ENCODE measurements at places on chromosomes 13 and 19. TPM values are rescaled to one million over a fixed set of nuclear protein-coding genes. Genes with fewer than 3 reads are reported as not detected.

GRCh38 chr19:3803114-3803888 lies 17.1 kb upstream of the MATK start:
- no peak for ATAC-seq

Gene GPC6
- total RNA-seq, result 15.7 TPM

- no peak for ATAC-seq
These were observed 178.3 kb upstream of the RFC3 start for GRCh38 chr13:33639626-33640080.

GRCh38 chr19:5632657-5633056 lies 9.8 kb downstream of the SAFB start:
- ATAC-seq, result no peak

Gene NLRP11
- total RNA-seq, result not detected

DNA sequence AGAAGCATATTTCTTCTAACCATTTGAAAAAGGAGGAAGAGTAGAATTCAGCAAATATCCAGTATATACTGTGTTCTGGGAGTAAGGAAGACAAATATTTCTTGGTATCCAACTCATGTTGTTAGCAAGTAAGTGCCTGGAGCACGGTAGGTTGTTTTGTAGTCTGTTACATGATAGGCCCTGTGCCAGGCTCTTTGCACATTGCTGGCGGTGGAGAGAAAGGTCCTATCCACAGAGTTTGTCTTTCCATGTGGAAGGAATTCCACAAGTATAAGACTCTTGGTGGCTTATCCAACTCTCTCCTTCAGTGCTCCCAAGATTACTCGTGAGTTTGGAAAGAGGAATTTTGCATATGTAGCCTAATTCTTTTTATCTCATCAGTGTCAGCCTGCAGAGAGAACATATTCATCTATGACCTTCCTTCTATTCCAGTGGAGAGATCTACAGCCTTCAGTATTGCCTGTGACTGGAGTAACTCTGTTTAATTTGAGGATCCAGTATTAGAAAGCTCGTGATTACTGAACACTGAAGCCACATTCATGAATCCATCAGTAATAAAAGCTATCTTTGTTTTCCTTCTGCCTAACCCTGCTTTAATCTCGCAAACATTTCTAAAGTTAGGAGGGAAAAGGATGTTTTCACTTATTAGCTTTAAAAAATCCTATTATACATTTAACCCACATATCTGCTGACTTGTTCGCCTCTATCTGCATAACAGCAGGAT lies 183.9 kb upstream of the CSNK1A1L start:
- no peak for ATAC-seq

- no peak for ATAC-seq
These were observed 3.4 kb downstream of the PVR start for GRCh38 chr19:44647144-44647543.

- no peak for ATAC-seq
These were observed 785.6 kb upstream of the KLHL1 start for GRCh38 chr13:70893832-70894231.

GRCh38 chr19:43305642-43306041 lies 36.3 kb upstream of the PSG9 start:
- no peak for ATAC-seq

- ATAC-seq, result no peak
These were observed 36.4 kb downstream of the RNF6 start for GRCh38 chr13:26185720-26186117.

GRCh38 chr19:39171479-39172465 lies 25.0 kb upstream of the NCCRP1 start:
- no peak for ATAC-seq

- no peak for ATAC-seq
These were observed 2.5 kb downstream of the RPS9 start for GRCh38 chr19:54203151-54203611.

DNA sequence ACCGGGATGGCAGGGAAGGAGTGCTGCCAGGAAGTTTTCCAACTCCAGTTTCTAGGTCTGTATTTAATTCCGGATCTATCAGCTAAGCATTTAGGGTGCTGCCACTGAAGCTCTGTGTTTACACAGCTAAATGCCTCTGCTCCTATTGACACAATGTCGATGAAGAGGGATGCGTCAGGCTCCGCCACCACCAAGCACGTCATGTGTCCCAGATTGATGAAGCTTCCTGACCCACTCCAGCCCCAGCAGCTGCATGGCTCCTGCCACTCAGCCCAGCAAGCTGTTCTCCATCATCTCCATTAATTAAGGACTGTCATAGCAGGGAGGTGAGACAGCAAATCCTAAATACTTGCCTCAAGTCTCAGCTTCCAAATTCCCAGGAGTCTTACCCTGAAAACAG lies 435.2 kb upstream of the ZNF507 start:
- peak; percentile 74 for ATAC-seq

Gene ZNF497
- 0.85 TPM for total RNA-seq

Gene B3GLCT
- 4.8 TPM for total RNA-seq

DNA sequence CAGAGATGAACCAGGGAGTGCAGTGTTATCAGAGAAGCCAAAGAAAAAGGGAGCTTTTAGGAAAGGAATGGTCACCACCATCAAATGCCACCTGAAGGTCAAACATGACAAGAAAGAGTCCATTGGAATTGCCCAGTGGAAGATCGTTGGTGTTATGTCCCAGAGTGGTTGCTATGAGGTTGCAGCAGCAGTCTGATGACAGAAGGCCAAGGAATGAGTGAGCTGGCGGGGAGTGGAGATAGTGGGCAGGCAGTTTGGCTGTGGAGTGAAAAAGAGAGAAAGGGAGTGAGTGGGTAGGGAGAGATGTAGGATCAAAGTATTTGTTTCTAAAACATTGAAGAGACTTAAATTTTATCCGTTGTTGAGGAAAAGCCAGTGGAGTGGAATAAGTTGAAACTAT lies 117.4 kb upstream of the WASF3 start:
- no peak for ATAC-seq

- ATAC-seq, result no peak
These were observed 130.3 kb upstream of the LSM14A start for GRCh38 chr19:34041925-34042521.

Gene KLF2
- total RNA-seq, result 0.16 TPM

- no peak for ATAC-seq
These were observed 1618.7 kb downstream of the OLFM4 start for GRCh38 chr13:54647275-54647674.

- no peak for ATAC-seq
These were observed 456.3 kb downstream of the IRS2 start for GRCh38 chr13:109330123-109330522.

DNA sequence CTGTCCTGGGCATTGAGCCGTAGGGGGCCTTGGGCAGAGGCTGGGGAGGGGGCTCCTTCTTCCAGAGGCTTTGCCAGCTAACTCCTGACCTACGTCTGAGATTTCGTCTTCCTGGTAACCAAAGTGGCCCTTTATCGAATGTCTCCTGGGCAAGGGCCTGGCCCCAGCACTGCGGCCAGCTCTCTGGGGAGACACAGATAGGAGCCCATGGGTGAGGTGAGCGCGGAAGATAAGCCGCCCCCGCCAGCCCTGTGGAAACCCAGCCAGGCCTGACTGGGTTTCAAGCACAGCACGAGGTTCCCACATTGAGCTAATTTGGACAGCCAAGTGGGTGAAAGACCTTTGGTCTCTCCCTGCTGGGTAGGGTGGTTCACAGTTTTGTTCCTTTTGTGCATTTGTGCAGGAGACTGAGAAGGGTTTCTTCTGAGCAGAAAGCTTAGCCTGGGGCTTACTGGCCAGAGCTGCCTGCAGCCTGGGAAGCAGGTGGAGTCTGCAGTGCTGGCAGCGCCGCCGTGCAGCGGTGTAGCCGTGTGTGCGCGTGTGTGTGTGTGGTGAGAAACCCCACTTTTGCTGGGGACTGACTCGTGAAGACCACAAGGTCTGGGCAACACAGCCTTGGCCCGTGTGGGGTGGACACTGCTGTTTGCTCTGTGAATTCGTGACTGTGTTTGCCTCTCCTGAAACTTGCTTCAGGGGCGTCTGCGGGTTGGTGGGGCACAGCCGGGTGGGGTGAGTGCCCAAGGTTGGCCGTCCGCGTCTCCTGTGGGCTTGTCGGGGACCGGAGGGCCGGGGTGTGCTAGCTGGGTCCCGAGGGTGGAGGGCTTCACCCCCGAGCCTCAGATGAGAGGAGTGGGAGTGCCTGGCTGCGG lies 2.5 kb downstream of the BSG start:
- ATAC-seq, result peak; percentile 44

- peak; percentile 69 for ATAC-seq
These were observed 7.6 kb downstream of the GPR32 start for GRCh38 chr19:50777830-50778303.

Gene TNNT1
- total RNA-seq, result 11.6 TPM

GRCh38 chr13:41707194-41707821 lies 250.0 kb downstream of the RGCC start:
- no peak for ATAC-seq

Gene KRTDAP
- not detected for total RNA-seq

Gene TM9SF2
- total RNA-seq, result 85.9 TPM

- ATAC-seq, result no peak
These were observed 715.8 kb downstream of the UQCRFS1 start for GRCh38 chr19:28497137-28497536.

DNA sequence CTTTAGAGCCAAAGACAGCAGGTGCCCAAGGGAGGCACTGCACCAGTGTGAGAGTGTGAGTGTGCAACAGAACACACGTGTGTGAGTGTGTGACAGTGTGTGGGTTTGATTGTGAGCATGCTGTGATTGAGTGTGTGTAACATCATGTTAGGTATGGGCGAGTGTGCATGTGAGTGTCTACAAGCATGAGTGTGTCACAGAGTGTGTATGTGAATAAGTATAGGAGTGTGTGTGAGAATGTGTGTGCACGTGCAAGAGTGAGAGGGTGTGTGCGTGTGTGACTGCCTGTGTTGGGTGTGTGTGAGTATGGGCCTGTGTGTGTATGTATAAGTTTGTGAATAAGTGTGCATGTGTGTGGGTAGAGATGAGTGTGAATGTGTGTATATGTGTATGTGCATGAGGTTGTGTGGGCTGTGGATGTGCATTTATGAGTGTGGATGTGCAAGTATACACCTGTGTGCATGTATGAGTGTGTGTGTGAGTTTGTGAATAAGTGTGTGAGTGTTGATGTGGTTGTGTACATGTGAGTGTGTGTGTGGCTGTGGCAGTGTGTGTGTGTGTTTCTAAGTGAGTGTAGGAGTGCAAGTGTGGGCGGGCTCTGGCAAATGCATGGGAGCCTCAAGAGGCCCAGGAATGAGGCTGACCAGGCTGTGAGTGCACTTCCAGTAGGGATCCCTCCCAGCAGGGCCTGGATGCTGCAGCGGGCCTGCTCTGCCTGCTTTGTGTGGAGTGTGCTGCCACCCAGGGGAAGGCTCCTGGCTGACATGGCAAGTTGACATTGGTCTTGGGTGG lies 198.4 kb downstream of the COL4A1 start:
- ATAC-seq, result peak; percentile 99

Gene CNFN
- not detected for total RNA-seq

GRCh38 chr13:22014469-22014868 lies 343.6 kb downstream of the FGF9 start:
- ATAC-seq, result no peak

DNA sequence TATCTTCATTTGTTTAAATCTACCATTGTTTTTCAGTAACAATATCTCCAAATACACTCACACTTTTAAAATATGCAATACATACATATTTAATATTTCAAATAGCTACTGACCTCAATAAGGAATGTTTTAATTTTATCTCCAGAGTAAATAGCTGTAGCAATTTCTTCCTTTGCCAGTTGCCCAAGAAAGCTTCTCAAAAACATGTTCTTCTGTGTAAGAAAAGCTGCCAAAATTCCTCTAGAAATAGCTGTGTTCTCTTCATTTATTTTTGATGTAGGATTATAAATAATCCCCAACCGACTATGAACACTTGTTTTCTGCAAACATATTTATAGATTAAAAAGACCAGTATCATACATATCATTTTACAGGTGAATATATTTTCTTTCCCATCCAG lies 150.5 kb downstream of the UGGT2 start:
- ATAC-seq, result no peak

DNA sequence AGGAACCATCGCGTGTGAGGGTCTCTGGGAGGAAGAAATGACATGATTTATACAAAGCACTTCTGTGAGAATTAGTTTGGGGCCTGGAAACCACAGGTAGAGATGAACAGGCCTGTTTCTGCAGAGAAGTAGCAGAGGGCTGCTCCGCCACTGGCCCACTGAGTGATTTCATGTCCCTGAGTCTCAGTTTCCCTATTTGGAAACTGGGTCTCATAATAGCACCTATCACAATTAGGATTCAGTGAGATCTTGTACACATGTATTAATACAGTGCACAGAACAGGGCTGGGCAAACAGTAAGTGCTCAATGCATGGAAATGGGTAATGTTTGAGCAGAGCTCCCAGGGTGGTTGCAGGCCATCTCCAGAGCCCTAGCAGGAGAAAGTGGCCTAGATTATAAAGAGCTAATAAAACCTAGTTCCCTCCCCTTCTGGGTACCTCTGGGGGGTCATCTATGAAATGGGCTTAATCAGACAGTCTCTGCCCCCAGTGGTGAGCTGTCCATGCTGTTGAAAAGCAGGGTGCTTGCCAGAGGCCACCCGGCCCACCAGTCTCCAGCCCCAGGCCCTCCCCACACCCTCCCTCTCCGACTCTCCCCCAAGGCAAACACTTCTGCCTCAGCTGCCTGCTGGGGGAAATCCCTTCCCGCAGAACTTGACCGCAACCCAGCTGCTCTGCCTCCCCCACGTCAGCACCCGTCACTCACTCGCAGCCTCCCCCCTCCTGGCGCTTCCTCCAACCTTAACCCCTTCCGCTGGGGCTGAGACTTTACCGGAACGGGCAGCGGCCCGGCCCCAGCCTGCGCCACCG lies 4.5 kb downstream of the BCL3 start:
- peak; percentile 32 for ATAC-seq

DNA sequence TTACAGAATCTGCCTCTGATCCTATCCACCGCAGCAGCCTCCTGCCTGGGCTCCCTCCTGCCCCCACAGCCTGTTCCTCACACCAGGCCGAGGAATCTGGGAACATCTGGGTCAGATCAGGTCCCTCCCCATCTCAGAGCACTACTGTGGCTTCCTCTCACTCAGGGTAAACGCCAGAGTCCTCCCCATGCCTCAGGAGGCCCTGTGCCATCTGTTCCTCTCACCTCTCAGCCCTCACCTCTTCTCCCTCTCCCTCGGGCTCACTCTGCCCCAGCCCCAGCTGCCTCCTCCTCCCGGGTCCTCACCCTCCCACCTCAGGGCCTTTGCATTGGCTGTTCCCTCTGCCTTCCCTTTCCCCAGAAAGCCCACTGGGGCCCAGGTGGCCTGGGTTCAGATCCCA lies 18.2 kb downstream of the FCGBP start:
- no peak for ATAC-seq

DNA sequence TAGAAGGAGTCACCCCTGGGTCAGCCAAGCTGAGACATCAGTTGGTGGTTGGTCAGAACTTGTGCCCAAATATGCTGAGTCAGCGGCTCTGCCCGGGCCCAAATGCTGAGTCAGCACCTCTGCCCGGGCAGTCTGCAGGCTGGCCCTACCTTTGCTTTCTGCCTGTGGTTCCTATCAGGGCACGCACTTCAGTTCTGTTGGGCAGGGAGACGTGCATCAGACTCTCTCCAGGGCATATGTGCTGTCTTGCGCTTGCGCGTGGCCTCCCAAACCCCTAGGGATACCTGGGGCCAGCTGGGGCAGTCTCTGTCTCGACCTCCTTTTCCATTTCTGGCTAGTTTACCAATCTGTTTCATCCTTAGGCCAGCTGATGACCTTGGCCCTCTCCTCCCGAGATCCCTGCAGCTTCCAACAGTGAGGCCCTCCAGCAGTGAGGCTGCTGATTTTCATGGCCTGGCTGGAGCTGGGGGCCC lies 24.4 kb upstream of the LDLR start:
- no peak for ATAC-seq

- no peak for ATAC-seq
These were observed 486 bp downstream of the ZNF529 start for GRCh38 chr19:36572593-36573019.

- peak; percentile 3 for ATAC-seq
These were observed 551 bp downstream of the FZR1 start for GRCh38 chr19:3506384-3507340.

GRCh38 chr19:13984186-13984585 lies 21.9 kb downstream of the RFX1 start:
- ATAC-seq, result no peak

Gene CGB3
- not detected for total RNA-seq

Gene ZNF835
- total RNA-seq, result 3.1 TPM
